ENCODE measurements at places on chromosomes 1 and 21. TPM values are rescaled to one million over a fixed set of nuclear protein-coding genes. Genes with fewer than 3 reads are reported as not detected.

Gene ETNK2
- total RNA-seq: 16.4 TPM

Gene FAAP20
- 62.5 TPM for total RNA-seq

Gene WNT4
- not detected for total RNA-seq

Gene SLC30A10
- total RNA-seq: not detected

Gene HJV
- not detected for total RNA-seq

Gene PIGR
- 0.03 TPM for total RNA-seq

Gene TP73
- total RNA-seq: 7.4 TPM

Gene AMY1B
- not detected for total RNA-seq

Gene C8A
- not detected for total RNA-seq

Gene OR2M3
- total RNA-seq: not detected

Gene S100A16
- total RNA-seq: 436 TPM

Gene SLC30A2
- total RNA-seq: not detected

Gene TCHHL1
- total RNA-seq: not detected

Gene LCE1D
- not detected for total RNA-seq

Gene BEND5
- 0.75 TPM for total RNA-seq

Gene ADORA1
- total RNA-seq: 7.1 TPM

Gene STK40
- total RNA-seq: 29.4 TPM

Gene IL6R
- 11.6 TPM for total RNA-seq

Gene GPR61
- total RNA-seq: not detected

Gene LRRC53
- not detected for total RNA-seq

Gene DNAI4
- not detected for total RNA-seq

Gene CCDC17
- 1.9 TPM for total RNA-seq

Gene PTGFR
- total RNA-seq: 0.91 TPM

Gene SMCP
- total RNA-seq: not detected

Gene TMOD4
- 0.38 TPM for total RNA-seq

Gene TAS1R3
- total RNA-seq: 0.56 TPM

Gene PLCH2
- not detected for total RNA-seq

Gene SOX13
- total RNA-seq: 8.3 TPM

Gene OR2T35
- not detected for total RNA-seq

Gene GJC2
- total RNA-seq: 3.3 TPM

Gene PTGER3
- total RNA-seq: not detected

Gene MIXL1
- not detected for total RNA-seq

Gene RSPO1
- not detected for total RNA-seq

Gene FGR
- total RNA-seq: 0.05 TPM

Gene ARHGEF16
- not detected for total RNA-seq

Gene OR2T11
- not detected for total RNA-seq

Data from A375 (cell line).